ENCODE measurements at places on chromosomes 2 and 18.
A peak's percentile ranks its signal among the peaks of the same experiment; 100 is the strongest.

- DNase-seq: no peak
Observed at GRCh38 chr2:60095202-60095815, 458.1 kb downstream of the BCL11A start.

DNA sequence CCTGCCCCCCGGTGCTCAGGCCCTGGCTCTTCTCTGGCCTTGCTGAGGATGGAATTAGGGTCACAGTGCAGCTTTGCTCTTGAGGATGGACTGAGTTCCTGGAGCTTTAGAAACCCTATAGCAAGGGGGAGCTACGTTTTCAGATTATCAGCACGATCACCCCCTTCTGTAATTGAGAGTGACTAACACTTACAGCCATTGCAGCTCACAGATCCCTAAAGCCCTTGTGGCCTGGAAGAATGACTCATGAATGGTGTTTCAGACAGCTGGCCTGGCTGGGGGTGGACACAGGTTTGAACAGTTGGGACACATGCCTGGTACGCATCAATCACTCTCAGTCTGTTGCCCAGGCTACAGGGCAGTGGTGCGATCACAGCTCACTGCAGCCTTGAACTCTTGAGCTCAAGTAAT is 79.7 kb upstream of the IGFBP5 start:
- DNase-seq: peak; percentile 32

DNA sequence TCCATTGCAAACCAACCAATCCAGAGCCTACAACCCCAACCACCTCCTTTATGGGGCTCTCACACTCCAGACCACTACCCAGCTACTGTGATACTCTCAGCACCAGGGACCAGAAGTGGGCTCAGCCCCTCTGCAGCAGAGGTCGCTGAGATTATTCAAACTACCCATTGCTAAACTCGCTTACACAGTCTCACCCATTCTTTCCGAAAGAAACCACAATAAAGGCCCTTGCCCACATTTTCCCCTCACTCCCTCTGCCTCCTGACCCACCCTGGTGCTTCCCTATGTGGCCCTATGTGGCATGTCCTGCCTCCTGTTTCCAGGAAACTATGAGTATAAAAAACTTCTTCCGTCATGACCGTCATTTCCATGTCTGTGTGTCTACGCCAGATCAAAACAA is 10.7 kb downstream of the TEX51 start:
- no peak for DNase-seq

GRCh38 chr2:5908071-5908470 is 215.9 kb downstream of the SOX11 start:
- no peak for DNase-seq
